ENCODE measurements at places on chromosomes 16 and 17.

GRCh38 chr17:50501054-50501453 lies 7.2 kb upstream of the MYCBPAP start:
- no peak for DNase-seq

DNA sequence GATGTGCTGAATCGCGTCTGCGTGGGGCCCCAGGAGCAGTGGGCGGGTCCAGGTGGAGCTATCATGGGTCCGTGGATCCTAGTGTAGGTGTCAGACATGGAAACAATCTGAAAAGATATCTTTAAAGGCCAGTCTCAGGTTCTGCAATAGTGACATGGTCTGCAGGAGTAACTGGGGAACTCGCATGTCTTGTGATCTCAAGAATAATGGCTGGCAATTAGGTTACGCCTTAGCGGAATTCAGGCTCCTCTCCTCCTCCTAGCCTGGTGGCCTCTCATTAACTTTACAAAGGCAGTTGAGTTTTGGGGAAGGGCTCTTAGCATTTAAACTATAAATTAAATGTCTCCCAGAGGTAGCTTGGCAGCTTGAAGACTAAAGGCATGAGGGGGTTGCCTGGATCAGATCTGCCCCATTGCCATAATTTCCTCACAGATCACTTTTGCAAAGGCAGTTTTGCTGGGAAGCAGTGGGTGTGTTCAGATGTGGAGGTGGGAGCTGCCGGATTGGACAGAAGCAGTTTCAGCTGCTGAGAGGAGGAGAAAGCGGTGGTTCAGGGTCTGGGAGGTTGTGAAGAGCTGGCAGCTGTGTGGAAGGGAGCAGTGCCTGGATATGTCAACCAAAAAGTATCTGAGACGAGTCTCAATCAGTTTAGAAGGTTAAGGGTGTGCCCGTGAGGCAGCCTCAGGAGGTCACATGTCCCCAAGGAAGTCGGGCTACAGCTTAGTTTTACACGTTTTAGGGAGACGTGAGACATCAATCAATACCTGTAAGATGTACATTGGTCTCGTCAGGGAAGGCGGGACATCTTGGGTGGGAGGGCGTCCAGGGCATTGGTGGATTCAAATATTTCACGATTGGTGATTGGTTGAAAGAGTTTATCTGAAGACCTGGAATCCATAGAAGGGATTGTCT lies 2.7 kb downstream of the TBCD start:
- no peak for DNase-seq

- no peak for DNase-seq
These were observed 34.6 kb upstream of the AKTIP start for GRCh38 chr16:53537626-53538025.

DNA sequence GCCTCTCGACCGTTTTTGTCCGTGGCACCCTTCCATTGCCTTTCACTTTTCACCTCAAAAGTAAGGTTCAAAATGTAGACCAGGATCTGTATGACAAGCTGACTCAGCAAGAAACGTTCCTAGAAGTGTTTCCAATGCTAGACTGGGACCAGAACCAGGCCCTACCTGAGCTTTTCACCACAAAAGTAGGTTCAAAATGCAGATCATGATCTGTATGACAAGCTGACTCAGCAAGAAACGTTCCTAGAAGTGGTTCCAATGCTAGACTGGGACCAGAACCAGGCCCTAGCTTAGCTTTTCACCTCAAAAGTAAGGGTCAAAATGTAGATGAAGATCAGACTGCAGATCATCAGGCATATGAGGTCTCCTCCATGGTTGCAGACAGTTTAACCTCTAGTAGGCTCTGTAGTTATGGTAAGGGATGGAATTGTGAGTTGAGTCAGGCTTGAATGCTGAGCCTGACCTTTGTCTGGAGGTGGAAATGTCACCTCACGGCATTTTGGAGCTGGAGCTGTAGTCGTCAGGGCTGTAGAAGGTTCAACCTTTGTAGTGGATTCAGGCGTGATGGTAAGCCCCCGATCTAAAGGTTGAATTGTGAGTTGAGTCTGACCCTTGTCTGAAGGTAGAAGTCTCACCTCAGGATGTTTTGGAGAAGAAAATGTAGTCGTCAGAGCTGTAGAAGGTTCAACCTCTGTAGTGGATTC lies 50.2 kb upstream of the TMEM97 start:
- DNase-seq = no peak

DNA sequence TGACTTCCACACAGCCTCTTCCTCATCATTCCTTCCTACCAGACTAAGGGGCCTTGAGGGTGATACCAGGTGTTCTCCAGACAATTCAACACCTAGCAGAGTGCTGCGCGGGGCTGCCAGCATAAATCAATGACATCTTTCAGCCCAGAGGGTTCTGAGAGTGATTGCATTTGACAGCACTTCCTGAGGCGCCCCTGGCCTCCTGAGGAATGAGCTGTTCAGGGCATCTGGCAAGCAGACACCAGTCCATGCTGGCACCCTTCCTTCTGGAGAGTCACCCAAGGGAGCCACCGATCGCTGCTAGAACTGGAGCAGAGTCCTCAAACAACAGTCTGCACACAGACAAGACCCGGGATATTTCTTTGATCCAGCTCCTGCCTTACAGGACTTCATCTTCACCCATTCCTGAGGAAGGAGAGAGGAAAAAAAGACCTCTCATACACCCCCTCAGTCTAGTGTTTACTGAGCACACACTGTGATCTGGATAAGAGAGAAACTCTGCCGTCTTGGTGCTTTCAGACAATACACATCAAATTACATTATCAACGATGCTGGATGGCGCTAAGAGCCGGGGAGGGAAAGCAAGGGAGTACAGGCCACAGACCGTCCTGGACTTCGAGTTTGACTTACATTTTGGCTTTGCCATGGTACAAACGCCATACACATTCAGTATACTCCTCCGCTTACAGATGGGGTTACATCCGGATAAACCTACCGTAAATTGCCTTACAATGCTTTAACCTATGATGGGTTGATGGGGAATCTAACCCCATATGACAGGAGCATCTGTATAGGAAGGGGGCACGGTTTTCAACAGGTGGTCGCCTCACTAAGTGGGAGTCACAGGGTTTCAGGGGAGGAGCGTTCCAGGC lies 23.0 kb downstream of the NPTX1 start:
- DNase-seq = no peak

DNA sequence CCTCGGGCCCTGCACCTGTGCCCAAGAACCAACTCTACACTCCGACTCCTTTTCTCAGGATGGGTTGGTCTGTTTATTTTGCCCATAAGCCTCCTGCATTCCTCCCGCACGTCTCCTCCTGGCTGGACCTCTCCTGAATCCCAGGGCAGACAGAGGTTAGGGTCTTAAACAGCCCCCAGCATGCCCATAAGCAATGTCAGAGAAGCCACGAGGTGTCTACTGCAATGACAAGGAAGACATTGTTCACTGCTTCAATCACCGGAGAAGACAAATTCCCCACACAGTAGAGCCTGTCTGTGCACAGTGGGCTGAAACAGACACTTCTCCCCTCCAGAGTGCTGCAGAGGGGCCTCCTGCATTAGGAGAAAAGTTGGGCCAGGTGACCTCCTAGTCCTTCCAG lies 230.6 kb upstream of the RPL38 start:
- no peak for DNase-seq
